A673 (cell line): ENCODE measurements at places on chromosomes 6 and 20. TPM values are rescaled to one million over a fixed set of nuclear protein-coding genes. Genes with fewer than 3 reads are reported as not detected.

DNA sequence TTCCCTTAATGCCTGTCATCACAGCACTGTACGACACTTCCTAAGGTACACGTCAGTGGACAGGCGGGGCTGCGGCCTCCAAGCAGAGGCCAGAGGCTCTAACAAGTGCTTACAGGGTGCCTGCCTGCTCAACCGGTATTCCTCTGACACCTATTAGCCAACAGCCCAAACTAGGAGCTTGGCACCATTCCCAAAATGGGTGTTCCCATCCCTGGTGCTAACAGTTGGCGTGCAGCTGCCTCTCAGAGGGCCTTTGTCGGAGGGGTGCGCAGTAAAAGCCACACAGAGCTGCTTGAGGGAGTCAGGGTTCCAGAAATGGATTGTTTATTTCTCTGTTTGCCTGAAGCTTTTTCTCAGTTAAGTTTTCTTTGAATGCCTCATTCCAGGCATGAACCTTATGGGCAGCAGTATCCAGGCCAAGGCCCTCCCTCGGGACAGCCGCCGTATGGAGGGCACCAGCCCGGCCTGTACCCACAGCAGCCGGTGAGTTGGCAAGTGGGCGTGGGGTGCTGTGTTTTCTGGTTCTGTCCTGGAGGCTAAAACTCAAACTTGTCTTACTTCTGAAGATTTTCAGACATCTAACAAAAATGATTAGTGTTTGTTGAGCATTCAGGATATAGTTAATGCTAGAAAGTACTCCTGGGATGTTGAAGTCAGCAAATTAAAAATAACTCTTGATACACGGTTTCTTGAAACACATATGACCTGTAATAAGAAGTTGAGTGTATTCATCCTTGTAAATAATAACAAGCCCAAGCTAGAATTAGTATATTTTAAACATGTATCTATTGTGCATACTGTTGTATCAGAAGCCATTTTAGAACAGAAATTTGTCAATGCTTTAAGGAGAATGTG, 124.7 kb downstream of the TMEM242 start:
- peak; percentile 32 for DNase-seq

- DNase-seq, result no peak
Measured at GRCh38 chr20:39886650-39887190, 802.3 kb downstream of the MAFB start.

Gene ZNF165
- 0.58 and 0.85 TPM in 2 replicates for total RNA-seq

GRCh38 chr6:148238713-148239112, 103.9 kb upstream of the SASH1 start:
- DNase-seq, result no peak

DNA sequence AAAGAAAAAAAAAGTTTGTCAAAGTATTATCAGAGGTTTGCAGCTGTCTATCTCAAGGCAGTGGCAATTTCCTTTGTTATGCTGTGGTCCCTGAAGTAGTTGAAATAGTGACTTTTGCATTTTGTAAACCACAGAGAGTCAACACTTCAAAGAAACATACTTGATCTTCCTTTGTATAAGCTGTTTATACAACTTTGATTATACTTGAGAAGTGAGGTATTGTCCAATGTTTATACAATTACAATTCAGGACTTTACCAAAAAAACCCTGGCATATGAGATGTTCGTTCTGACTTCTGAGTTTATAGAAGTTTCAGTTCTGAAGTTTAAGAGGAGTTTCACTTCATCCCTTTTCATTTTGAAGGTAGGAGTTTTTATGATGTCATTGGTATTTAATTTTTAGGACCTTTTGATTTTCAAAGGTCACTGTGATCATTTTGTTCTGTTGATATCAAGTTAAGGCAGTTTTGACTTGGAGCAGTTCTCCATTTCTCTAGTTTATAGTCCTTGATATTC, 4.0 kb downstream of the STK4 start:
- DNase-seq, result no peak
